ENCODE measurements at places on chromosomes 5 and 9.

DNA sequence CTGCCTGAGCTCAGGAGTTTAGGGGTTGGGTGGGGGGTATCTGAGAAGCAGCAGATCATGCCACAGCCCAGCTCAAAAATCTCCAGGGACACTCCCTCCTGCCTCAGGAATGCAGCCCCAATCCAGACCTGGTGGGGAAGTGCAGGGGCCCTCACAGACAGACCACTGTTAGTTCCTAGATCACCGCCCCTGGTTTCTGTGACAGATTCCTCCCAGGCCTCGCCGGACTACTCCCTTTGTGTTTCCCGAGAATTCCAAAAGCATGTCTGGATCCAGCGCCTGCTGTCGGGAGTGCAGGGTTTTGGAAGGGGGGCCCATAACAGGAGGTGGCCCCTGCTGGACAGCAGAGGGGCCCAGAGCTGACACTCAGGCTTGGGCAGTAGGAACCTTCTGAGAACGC is 74.5 kb downstream of the CTSL start:
- no peak for DNase-seq

DNA sequence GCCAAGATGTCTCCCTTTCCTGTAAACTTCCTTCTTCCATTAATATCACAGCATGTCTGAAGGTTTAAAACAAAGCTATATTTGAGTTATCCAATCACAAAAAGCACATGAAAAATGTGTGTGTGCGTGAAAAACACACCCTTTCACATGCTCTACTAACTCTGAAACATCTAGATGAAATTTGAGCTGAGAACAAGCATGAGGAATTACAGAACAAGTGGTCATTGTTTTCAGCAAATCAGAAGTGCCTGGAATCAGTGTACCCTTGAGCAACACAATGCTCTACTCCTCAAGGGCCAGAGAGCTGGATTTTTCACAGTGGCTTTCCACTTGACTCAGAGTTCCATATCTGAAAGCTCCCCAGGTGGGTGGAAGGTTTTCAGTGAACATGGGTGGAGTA is 255.9 kb downstream of the PSAT1 start:
- DNase-seq: no peak

GRCh38 chr9:37952731-37953130 is 48.8 kb upstream of the SLC25A51 start:
- no peak for DNase-seq

- DNase-seq: no peak
These were observed 115.3 kb upstream of the CDKN2B start for GRCh38 chr9:22124263-22125011.

- DNase-seq: no peak
These were observed 71.0 kb downstream of the PGM5 start for GRCh38 chr9:68427216-68427977.

- no peak for DNase-seq
These were observed 17.8 kb upstream of the CCNB1 start for GRCh38 chr5:69148981-69149675.

GRCh38 chr9:117160254-117160653 is 254.6 kb downstream of the ASTN2 start:
- DNase-seq: no peak

DNA sequence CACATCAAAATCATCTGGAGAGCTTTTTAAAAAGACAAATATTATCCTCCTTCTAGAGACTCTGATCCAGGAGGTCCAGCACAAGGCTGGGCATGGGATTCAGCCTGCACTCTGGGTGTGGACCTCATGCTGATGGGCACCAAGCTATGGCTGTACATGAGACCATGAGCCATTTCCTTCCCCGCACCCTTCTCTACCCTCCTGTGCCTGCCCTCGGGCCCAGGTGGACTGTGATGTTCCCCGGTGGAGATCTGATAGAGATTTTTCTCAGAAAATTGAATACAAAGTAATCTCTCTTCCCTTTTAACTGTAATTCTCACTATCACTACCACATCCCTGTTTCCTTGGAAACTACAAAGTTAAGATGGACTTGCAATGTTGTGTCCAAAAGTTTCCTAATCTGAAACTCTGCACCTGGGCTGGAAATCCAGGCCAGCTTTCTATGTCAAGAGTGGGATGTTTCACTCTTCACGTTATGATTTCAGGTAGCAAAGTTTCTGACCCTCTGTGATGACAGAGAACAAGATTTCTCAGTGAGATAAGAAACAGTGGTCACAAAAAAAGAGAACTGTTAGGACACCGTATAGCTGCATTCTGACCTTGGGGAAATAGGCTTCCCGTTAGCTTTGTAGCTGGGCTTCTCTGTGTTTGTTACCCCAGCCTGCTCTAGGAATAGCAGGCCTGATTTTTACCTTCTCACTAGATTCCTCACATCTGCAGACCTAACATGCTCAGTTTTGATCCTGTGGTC is 11.5 kb downstream of the SFXN1 start:
- no peak for DNase-seq

DNA sequence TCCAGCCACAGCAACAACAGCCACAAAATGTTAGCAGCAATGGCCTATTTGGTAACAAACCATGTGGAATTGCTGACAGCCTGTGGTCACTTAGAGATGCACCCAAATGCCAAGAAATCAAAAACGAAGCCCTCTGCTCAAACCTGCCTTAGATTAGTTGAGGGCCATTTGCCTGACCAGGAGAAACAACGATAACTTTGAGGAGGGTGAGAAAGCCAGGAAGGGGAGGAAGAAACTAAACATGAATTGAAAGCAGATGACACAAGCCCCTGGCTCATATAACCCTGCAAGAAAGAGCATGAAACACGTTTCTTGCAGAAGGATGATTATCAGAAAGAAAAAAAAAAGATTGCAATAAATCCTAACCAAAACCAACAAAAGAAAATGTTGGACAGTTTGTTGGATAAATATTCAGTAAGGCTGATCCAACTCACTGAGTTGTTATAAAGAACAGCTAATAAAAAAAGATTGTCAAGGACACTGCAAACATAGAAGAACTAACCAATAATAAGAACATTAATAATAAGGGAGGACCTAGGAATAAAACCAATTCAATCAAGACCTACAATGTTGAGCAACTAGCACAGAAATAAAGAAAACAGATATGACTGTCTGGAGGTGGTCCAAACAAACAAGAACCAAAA is 140.5 kb upstream of the SLC30A5 start:
- DNase-seq: no peak

GRCh38 chr9:134775081-134775951 is 105.3 kb upstream of the FCN2 start:
- DNase-seq: no peak

- no peak for DNase-seq
These were observed 35.3 kb upstream of the SMARCA2 start for GRCh38 chr9:1979741-1980367.

- no peak for DNase-seq
These were observed 42.5 kb upstream of the CFAP157 start for GRCh38 chr9:127664324-127664677.

- DNase-seq: no peak
These were observed 98.9 kb downstream of the CFAP95 start for GRCh38 chr9:69919461-69920061.

GRCh38 chr9:33197279-33198152 is 30.4 kb upstream of the B4GALT1 start:
- no peak for DNase-seq

DNA sequence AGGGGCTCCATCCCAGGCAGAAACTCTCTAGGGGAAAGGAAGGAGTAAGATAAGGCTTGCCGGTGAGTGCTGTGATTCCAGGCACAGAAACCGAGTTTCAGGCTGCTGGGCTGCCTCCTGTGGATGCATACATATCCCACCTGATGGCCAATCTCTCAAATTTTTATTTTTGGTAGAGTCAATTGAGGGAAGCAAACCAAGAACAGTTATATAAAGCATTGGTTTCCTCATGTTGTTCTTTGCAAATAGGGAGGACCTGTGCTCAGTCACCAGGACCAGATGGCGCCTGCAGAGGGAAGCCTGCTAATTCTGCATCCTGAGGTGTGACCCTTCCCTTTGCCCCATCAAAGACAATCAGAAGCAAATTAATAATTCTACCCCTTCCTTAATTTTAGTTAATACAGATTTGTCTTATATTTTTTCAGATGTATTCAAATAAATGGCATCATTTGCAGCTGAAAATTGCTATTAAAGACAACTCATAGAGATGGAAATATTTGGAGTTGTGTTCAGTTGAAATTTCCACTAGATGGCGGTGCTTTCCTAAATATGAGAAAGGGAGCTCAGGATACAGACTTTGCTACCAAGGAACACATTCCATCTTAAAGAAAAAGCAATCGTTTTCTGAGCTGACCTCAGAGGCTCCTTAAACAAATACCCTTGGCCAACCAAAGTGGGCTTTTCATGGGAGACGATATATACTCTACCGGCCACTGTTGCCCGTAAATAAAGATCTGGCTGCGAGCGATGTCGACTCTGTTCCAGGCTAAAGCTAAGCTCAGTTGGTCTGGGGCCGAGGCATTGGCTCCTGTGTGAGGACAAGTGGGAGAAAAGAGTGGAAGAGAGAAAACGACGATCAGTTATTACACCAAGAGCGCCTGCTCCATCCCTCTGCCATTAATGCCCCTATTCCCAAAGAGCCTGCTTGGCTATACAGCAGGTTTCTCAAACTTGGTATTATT is 225.7 kb upstream of the KLF9 start:
- no peak for DNase-seq

DNA sequence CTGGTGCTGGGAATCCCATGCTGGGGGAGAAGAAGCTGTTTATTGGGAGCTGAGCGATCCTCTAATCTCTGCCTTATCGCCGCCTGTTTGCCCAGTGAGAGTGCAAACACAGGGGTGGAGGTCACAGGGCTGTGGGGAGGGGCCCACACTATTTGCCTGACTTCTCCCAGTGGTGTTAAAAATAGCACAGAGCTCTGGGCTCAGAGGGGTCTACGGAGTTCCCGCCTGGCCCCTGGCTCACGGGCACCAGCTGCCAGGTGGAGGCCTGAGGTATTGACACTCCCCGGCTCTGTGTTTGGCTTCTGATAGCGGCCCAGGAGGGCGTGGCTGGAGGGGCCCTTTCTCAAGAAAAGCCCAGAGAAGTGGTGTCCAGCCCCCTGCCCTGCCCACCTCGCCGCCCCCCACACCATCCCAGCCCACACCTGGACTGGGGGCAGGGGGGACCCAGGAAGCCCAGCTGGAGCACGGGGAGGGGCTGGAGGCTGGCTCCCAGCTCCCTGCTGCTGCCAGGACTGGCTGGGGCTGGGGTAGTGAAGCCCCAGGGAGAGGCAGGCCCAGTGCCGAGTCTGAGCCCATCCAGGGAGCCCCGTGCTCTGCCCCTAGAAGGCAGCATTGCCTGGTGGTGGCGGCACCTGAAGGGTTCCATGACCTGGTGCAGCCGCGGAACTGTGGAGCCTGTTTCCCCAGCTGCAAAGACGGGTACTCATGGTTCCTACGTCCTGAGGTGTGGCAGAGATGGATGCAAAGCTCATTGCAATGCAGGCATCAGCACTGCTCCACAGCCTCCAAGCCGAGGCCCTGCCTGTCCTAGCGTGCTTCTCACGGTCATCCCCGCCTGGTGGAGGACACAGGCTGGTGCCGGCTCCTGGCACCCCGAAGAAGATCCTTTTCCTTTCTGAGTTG is 35.7 kb upstream of the EGFL7 start:
- no peak for DNase-seq

DNA sequence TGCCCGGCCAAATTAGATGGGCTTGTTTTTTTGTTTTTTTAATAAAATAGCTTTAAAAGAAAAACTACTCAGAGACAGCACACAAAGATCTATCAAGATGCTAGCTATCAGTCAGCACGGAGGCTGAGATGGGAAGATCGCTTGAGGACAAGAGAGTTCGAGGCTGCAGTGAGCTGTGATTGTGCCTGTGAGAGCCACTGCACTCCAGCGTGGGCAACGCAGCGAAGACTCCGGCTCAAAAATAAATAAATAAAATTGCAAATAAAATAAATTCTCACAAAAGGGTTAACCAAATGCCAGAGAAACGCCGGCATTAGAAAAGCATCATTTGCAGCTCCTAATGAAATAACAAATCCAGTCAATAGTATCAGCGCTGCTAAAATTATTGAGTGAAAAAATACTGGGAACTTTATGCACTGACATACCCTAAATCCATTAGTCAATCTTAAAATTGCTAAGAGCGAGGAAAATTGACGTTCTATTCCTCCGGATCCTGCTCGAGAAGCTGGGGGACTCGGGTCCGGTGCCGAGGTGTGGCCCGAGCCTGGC is 681 bp downstream of the CPLANE1 start:
- no peak for DNase-seq

GRCh38 chr5:125326150-125326510 is 579.7 kb upstream of the ZNF608 start:
- DNase-seq: no peak

GRCh38 chr5:127019928-127020327 is 10.4 kb downstream of the MARCHF3 start:
- no peak for DNase-seq

GRCh38 chr9:95465115-95465514 is 51.7 kb downstream of the PTCH1 start:
- DNase-seq: no peak

DNA sequence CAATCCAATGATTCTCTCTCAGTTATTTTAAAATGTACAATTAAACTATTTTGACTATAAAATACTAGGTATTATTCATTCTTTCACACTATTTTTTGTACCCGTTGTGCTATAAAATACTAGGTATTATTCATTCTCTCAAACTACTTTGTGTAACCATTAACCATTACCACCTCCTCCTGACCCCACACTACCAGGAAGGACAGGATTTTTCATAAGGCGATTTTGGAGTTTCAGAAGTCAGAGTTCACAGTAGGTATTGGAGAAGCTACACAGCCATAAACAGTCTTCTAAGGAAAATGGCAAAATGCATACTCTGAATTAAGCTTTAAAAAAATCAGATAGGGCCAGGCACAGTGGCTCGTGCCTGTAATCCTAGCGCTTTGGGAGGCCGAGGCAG is 35.1 kb upstream of the TMEM252 start:
- no peak for DNase-seq

DNA sequence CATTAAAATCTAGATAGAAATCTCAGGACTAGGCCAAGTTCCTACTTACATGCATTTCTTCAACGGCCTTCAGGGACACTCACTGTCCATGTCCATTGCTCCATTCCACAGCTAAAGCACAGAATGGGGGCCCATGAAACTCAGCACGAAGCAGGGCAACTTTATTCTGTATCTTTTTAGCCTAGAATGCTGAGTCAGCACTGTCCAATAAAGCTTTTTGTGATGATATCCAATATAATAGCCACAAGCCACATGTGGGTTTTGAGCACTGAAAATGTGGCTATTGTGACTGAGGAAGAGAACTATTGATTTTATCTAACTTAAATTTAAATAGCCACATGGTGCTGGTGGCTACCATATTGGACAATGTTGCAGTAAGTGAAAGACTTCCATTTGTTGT is 21.6 kb downstream of the OTP start:
- no peak for DNase-seq

GRCh38 chr5:20556115-20556763 is 568.2 kb upstream of the CDH18 start:
- DNase-seq: no peak
